NCI-H187 treated with DMSO at 0.1 percent for 48 hours (cell line): ENCODE measurements at places on chromosomes 7 and 10.

GRCh38 chr7:27685209-27685608 is 22.5 kb upstream of the HIBADH start:
- no peak for DNase-seq

DNA sequence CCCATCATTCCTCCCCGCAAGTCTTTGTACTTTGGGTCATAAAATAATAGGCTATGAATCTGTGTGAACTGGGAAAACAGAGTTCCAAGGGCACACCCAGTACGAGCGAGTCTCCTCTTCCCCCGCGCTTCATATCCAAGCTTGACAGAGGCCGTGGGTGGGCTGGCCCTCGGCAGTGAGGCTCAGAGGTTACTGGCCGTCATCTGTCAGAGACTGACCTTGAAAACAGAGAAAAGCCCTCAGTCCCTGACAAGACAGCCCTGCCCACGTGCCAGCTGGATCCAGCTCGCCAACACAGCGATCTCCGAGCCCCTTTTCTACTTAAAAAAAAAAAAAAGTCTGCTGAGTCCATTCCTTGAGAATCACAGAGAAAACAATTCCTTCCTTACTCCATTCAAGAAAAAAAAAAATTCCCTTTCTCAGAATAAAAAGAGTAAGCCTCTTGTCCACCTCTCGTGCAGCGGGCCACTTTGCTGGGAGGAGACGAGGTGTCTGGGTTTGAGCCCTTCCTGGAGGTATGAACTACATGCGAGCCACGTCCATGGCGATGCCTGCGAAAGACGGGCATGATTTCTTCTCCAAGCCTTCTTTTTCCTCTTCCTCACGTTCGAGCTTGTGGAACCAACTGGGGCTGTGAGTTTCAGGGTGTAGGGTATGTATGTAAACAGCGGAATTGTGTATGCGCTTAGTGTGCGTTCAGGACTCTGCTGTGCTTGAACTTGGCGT is 744 bp upstream of the BICC1 start:
- DNase-seq, result no peak

DNA sequence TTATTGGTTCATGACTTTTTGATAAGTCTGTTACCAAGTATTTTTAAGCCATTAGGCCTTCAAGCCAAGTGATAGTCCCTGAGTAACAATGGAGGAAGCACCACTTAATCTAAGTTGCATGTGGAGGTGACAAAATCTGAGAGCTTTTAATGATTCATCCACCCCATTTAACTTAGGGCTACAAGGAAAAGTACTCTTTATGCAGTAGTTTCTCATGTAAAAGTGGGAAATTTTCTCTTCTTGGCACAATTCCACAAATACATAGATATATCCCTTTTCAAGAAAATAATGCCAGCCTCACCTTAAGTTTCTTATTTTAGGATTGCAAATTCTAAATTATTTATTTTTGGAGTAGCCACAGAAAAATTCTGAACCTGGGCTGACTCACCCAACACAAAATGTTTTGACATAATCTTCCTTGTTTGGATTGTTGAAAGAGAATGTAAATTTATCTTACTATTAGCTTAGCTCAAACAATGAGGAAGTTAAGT is 85.7 kb downstream of the SUGCT start:
- no peak for DNase-seq

DNA sequence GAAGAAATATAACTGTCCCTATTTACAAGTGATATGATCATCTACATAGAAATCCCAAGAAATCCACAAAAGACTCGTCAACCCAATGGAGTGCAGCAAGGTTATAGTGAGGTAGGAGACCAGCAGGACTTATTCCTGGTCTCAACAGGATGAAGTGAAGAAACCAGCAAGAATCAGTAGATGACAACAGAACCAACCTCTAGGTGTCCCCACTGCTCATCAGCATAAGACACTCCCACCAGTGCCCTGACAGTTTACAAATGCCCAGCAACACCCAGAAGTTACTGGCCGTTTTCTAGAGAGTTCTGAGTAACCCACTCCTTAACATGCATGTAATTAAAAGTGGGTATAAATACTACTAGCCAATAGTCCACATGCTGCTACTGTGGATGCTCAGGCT is 470.5 kb upstream of the LRRTM3 start:
- no peak for DNase-seq

DNA sequence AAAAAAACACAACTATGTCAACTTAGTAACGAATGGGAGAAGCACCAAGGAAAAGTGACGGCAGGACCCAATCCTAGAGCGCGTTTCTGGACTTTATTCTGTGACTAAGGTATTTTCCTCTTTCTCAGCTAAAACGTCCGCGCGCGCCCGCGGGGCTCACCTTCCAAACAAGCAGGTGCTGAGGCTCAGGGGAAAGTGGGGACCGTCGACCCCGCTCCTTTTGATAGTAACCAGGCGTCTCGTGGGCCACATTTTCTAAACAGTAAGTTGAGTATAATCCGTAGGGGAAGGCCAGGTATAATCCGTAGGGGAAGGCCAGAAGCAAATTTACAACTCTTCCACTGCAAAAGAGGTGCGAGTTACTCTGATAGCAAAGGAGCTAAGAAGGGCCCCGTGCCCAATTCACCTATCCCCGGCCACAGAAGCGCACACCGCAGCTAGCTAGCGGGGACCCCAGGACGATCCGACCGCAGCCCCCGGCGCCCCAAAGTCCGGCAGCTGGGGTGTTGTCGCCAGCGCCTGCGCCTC is 743 bp downstream of the MKI67 start:
- no peak for DNase-seq

DNA sequence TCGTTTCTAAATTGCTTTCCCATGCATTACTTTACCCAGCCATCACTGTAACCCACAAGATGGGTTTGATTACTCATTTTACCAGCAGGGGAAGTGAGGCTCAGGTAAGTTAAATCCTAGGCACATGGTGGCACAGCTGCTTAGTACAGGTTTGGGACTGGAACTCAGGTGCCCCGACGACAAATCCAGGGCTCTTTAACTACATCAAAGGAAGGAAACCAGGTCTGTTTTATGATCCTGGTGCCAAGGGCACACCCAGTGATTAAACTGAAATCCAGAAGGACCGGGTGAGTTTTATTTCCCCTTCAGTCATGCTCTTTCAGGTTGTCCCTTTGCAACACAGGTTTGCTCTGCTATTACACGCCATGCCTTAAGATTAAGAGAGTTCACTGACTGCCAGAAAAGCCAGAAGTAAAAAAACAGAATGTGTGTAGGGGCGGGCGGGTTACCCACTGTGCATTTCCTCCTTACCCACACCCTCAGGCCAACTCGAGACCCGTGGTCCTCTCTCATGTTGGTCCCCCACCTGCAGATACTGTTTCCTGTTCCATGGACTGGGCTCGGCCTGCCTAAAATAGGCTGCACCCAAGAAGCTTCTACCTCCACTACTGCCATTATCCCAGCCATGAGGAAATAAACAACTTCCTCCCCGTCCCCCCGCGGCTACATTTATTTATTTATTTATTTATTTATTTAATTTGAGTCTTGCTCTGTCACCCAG is 55.1 kb upstream of the KDM7A start:
- DNase-seq, result no peak

DNA sequence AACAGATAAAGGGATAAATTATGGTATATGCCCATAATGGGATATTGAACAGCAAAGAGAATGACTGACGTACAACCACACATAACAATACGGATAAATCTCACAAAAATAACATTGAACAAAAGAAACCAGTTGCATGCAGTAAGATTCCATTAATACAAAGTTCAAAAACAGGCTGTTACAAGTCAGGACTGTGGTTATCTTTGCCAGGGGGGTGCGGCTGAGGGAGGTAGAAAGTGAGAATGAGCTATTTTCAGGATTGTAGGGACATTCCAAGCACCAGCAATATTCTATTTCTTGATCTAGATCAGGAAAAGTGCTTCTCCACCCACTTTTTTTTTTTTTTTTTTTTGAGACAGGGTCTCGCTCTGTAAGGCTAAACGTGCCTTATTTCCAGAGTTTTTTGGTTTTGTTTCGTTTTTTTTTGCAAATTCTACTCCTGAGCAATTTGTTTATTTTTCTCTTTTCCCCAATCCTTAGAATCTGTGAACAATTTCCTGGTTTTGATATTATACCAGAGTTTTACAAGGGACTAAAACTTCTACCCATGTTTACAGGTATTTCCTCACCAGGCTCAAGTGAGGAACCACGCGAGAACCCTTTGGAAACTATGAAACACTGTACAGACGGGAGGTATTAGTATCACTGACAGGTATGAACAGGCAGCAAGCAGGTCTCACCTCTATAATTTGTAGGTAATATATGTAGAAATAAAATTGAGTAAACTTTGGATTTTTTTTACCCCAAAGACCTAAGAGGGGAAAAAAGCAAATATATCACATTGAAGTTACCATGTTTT is 9.9 kb downstream of the SMURF1 start:
- DNase-seq, result no peak

DNA sequence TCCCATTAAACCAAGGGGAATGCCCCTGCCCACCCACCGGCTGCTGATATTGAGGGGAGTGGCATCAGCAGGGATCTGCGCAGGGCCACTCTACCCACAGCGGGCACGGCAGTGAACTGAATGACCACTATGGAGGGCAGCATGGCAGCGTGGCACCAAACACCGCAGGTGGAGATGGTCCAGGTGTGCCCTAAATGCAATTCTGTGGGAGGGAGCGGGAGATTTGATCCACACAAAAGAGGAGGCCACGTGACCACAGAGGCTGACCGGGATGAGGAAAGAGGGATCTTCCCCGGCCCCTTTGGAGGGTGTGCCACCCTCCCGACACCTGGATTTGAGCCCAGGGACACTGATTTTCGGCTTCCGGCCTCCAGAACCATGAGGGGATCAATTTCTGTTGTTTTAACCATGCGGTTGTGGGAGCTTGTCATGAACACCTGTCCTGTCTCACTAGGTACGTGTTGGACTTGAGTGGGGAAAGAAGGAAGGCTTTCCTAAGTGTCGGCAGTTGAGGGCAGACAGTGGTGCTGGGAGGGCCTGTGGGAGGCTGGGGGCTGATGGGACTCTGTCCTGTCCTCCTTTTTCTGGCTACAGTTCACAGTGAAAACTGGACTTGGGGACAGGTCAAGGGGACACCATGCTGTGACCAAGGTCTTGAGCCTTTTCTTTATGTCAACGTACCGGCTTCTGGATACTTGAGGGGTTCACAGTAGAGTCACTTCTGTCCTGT is 66.1 kb downstream of the CFAP46 start:
- DNase-seq, result no peak

DNA sequence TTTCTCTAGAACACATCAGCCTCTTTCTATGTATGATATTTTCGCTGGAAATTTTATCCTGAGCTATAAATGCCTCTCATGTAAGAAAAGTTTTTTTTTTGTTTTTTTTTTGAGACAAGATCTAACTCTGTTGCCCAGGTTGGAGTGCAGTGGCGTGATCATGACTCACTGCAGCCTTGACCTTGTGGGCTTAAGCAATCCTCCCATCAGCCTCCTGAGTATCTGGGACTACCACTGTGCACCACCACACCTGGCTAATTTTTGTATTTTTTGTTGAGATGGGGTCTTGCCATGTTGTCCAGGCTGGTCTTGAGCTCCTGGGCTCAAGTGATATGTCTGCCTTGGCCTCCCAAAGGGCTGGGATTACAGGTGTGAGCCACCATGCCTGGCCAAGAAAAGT is 80.4 kb downstream of the ADK start:
- no peak for DNase-seq

GRCh38 chr7:116805100-116805544 is 57.3 kb upstream of the CAPZA2 start:
- DNase-seq, result no peak

- no peak for DNase-seq
These were observed 10.0 kb upstream of the TMEM229A start for GRCh38 chr7:124042826-124043225.

- DNase-seq, result no peak
These were observed 28.1 kb upstream of the TRIM8 start for GRCh38 chr10:102616066-102616770.

GRCh38 chr10:132868995-132869394 is 73.4 kb downstream of the CFAP46 start:
- DNase-seq, result no peak

- DNase-seq, result no peak
These were observed 291.3 kb upstream of the ZMIZ1 start for GRCh38 chr10:78777466-78777865.

DNA sequence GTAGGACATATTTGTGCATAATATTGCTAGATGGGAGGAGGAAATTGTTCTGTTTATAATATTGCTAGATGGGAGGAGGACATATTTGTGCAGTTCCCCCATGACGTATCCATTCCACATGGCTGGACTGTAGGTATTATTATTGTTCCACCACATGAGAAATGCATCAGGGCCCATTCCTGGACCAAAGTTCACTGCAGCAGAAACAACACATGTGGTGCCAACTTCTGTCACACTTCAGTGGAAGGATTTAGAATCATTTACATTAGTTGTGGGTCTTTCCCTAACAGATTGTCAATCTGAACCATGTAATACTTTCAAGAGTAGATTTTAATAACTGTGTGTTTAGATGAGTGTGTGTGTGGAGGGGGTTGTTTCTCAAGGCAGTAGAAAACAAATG is 32.7 kb upstream of the MACC1 start:
- DNase-seq, result no peak

GRCh38 chr10:8066124-8066523 is 11.6 kb downstream of the GATA3 start:
- DNase-seq, result no peak

DNA sequence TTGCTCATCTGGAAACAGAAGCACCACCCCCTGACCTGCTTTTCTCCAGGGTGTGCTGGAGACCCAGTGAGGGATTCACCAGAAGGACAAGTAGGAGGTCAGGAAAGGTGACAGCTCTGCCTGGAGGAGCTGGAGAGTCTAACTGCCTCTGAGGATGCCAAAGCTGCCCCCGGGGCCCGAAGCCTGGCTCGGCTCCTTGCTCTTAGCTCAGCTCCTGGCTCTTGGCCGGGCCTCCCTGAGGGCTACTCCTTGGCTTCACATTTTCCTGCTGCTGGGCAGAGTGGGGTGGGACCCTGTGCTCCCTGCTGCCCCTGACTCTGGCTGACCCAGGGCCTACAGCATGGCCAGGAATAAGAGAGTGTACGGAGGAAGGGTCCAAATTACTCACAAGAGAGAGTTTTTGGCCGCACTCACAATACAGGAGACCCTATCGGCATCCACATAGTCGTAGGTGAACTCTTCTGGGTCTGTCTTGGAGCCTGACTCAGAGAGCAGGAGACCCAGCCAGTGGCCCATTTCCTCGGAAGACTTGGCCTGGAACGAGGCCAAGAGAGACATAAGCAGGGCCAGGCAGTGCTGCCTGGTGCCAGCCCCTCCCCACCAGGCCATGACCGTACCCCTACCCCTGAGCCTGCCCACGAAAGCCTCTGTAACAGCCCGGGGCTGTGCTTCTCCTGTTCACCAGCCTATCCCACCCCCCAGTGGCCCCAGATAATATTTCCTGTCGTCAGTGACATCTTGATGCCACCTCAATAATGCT is 63.1 kb downstream of the VWA2 start:
- no peak for DNase-seq

GRCh38 chr10:63723741-63724140 is 202.5 kb downstream of the REEP3 start:
- DNase-seq, result no peak

- no peak for DNase-seq
These were observed 44.7 kb upstream of the CDK6 start for GRCh38 chr7:92881091-92881485.

- DNase-seq, result no peak
These were observed 7.3 kb downstream of the TBRG4 start for GRCh38 chr7:45103958-45104843.

- no peak for DNase-seq
These were observed 358.6 kb downstream of the PTPRN2 start for GRCh38 chr7:158228986-158229385.
